ENCODE measurements at places on chromosomes 3 and 15. TPM values are rescaled to one million over a fixed set of nuclear protein-coding genes. Genes with fewer than 3 reads are reported as not detected.

GRCh38 chr3:151925876-151926275, 52.4 kb downstream of the SUCNR1 start:
- no peak for DNase-seq

GRCh38 chr3:116188231-116188785, 257.0 kb downstream of the LSAMP start:
- no peak for DNase-seq

DNA sequence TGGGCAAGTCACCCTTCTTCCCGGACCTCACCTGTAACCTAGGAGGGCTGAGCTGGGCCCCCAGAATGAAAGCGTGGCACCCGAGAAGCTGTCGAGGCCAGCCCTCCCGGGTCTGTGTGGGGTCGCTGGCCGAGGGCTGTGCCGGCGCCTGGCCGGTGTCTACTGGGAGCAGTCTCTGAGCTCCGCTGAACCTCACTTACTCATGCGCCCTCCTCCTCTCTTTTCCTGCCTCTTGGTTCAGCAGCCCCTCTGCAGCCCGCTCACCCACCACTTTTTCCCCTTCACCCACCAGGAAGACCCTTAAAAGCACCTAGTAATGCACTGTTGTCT, 419 bp downstream of the HYKK start:
- DNase-seq = no peak

GRCh38 chr3:150627557-150627956, 24.4 kb downstream of the SELENOT start:
- DNase-seq = no peak

GRCh38 chr3:123081718-123082369, 15.0 kb downstream of the PDIA5 start:
- no peak for DNase-seq

Gene MASP1
- total RNA-seq = not detected

Gene IL20RB
- 0.96 TPM for total RNA-seq

DNA sequence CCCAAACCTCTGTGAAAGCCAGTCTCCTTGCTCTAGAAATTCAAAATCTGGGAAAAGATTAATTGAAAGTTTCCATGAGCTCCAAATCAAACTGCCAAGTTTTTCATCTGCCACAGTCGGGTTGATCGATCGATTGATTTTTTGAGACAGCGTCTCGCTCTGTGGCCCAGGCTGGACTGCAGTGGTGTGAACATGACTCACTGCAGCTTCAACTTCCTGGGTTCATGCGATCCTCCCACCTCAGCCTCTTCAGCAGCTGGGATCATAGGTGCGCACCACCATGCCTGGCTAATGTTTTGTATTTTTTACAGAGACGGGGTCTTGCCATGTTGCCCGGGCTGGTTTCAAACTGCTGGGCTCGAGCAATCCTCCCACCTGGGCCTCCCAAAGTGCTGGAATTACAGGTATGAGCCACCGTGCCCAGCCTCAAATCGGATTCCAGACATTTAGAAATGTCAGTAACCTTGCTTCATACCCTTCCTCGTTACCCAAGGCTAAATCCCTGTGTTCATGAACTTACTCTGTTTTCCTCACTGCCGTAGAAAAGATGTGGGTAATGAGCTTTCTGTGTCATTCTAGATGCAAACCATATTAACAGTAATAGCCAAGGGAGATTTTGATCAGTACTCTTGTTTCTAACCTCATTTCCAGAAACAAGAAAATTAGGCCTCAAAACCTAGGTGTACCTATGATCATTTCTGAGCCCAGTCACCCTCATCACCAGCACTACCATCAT, 105.9 kb upstream of the AKAP13 start:
- no peak for DNase-seq

GRCh38 chr3:183172051-183172639, 9.6 kb upstream of the LAMP3 start:
- no peak for DNase-seq

Measured in CD8-positive, alpha-beta memory T cell (primary cell).